ENCODE measurements at places on chromosomes 12 and 14.

DNA sequence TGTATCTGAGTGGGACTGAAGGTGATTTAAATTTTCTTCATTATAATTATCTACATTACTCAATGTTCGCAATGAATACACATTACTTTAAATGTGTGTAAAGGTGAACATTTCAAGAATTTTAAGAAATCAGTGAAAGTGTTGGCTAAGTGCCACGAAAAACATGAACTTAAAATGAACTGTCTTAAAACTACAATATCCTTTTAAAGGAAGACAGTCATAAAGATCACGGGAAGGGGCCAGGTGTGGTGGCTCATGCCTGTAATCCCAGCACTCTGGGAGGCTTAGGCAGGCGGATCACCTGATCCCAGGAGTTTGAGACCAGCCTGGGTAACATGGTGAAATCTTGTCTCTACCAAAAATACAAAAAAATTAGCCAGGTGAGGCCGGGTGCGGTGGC is 11.2 kb downstream of the MOK start:
- DNase-seq: no peak

DNA sequence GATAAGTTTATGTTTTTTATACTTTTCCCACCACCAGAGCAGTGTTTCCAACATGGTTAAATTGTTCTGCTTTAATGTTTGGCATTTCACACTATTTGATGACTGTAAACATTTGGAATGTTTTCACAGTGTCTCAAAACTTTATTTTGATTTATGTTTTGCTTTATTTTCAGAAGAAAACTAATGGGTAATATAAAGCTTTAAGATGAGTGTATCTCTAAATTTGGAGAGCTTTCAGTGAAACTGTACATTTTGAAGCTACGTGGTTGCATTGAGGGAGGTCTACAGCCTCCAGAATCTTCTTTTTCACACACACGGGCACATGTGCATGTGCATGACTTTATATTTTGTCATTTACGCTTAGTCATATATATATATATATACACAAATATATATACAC is 10.7 kb downstream of the BICD1 start:
- no peak for DNase-seq

- DNase-seq: no peak
Observed at GRCh38 chr12:74431801-74432200, 105.8 kb upstream of the ATXN7L3B start.

DNA sequence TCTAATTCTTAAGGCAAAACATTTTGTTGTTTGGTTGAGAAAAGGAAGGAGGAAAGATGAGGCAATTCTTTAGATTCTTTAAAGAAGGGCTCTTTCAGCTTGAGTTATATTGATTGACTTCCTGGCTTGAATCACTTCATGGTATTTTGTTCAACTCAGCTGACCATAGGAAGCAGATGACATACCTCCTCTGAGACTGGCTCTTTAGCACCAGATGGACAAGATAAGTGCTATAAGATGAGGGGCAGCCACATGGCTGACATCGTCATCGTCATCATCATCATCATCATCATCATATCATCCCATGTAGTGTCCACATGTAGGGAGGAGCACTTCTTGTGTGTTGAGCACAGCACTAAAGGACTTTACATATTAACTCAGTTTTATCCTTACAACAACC is 81.3 kb downstream of the SSPN start:
- no peak for DNase-seq

GRCh38 chr14:56413721-56414120 is 165.9 kb upstream of the TMEM260 start:
- no peak for DNase-seq

GRCh38 chr12:128268379-128268995 is 1.5 kb downstream of the TMEM132C start:
- DNase-seq: no peak

GRCh38 chr12:57135527-57136326 is 7.4 kb downstream of the LRP1 start:
- DNase-seq: no peak

GRCh38 chr12:3510597-3510996 is 19.6 kb downstream of the PRMT8 start:
- no peak for DNase-seq

GRCh38 chr14:63670692-63671091 is 29.0 kb upstream of the WDR89 start:
- no peak for DNase-seq

GRCh38 chr14:79564371-79564770 is 646.9 kb downstream of the DIO2 start:
- DNase-seq: no peak

- DNase-seq: no peak
Observed at GRCh38 chr12:84585776-84586395, 326.7 kb downstream of the SLC6A15 start.

DNA sequence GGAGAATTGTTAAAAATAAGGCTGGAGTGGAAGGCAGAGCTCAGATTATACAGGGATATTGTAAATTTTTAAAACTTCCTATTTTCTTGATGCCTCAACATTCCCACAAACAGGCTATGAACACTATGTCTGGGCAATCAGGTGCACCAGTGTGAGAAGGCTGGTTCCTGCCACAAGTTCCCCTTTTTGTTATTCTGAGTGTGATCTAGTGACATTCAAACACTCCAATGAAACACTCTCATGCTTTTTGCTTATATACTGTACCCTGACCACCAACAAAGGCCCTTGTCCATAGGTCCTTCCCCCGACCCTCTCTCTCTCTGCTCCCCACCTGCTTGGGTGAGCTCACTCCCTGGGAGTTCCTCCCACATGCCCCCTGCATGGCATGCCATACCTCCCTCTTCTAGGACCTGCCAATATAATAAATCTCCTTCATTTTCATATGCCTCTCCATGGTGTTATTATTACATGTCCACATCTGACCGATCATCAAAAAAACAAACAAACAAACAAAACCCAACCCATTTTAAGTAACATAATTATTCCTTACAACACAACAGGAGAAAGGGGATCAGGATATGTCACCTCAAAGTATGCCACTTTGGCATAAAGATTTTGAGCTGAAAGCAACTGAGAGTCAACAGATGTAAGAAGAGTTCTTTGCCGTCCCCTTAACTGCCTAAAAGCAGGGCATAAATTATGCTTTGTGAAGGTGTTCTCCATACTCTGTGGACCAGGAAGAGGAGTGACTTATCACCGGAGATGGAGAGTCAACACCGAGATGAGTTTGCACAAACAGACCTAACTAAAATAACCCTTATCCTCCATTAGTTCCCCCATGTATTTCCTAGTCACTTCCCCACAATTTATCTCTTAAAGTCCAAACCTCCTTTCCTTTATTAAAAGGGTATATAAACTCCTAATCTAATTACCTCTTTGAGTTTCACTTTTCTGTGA is 42.5 kb upstream of the CATSPERB start:
- DNase-seq: no peak

DNA sequence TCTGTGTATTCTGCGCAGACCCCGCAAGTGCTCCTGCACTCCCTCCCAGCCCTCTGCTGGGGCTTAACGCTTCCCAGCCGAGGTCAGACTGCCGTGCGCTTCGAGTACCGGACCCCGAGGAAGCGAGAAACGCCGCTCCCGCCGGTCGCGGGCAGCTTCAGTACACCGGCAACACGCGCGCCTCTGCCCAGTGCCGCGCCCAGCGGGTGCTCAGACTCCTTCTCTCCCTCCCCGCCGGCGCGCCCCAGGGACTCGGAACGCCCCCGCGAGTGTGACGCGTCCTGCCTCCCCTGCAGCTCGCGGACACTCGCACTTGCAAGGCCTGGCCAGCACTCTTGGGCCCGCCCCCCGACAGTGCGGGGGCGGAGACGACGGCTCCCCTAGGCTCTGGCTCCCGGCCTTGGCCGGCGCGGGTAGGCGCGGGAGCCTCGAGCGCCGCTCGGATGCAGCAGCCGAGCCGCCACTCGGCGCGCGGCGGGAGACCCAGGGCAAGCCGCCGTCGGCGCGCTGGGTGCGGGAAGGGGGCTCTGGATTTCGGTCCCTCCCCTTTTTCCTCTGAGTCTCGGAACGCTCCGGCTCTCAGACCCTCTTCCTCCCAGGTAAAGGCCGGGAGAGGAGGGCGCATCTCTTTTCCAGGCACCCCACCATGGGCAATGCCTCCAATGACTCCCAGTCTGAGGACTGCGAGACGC is at the start of gene PTGER2:
Gene PTGER2, plus strand, starts transcription at position 410 of the 692 bp plus-strand sequence. Its CDS starts 237 bp downstream, at position 647.
- DNase-seq: peak; percentile 86

DNA sequence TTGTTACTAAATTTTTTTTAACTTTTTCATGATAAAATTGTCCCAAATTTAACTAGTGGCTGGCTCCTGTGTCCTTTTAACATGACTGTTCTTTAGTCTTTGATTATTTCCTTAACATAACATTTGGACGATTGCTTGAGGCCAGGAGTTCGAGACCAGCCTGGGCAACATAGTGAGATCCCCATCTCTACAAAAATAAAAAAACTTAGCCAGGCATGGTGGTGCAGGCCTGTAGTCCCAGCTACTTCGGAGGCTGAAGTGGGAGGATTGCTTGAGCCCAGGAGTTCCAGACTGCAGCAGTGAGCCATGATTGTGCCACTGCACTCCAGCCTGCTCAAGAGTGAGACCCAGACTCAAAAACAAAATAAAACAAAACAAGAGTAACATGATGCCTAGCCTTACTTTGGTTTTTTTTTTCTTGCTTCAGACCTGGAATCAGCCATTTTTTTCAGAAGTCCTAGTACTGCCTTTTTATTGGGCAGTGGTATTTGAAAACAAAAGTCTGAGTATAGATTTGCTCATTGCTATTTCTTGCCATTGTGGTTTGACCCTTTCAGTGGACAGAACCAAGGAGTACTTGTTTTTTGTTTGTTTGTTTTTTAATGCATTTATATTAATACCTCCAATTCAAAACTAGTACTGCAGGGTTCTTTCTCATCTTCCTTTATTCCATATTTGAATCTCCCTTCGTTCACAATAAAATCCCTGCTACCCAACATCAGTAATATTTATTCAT is 4.8 kb downstream of the TOGARAM1 start:
- DNase-seq: no peak

- DNase-seq: no peak
Observed at GRCh38 chr12:115726691-115727090, 550.8 kb downstream of the MED13L start.

DNA sequence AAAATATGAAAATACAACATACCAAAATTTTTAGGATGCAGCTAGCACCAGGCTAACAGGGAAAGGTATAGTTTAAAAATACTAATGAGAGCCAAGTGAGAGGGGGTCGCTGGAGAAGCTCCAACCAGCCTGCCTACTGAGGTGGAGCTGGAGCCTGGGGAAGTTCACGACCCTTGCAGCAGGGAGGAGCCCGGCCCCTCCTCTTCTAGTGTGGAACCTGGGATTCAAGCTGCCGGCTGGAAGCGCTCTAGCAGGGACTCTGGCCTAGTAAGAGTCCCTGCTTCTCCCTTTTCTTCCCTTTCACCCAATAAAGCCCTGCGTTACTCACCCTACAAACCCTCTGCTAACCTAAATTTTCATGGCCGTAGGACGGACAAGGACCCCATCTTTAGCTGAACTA is 5.0 kb upstream of the KCNK13 start:
- DNase-seq: no peak

DNA sequence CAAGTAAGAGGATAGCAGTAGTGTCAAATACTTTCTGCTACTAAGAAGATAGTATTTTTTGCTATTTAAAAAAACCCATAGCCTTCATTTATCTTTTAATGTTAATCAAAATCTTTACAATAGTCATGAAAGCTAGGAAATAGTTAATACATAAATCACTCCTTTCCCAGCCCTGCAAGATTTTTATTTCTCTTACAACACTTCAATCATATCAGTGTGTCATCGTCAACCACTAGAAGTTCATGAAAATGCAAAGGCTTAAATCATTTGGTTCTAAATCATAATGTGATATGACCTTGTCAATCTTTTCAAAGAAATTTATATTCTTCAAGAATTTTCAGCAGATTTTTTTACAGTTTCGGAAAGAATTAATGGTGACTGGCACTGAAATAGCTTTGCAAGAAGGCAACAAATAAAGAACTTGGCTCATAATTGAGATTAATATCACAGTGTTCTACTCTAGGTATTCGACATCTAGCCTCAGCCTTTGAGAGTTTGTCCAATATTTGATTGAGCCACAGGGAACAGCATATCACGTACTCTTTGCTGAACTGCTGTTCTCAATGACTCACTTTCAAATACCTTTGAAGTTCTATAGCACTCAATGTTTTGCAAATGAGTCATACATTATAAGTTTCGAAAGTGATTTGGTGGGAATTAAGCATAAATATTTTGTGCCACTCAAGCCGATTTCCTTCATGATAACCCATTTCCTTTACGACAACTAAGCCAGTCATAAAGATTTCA is 384.0 kb upstream of the FOXG1 start:
- DNase-seq: no peak

- DNase-seq: peak; percentile 80
Observed at GRCh38 chr12:75480469-75480949, at the start of gene GLIPR1. Gene GLIPR1, plus strand, starts transcription at chr12:75480755. Its CDS starts 126 bp downstream, at chr12:75480881.

- peak; percentile 15 for DNase-seq
Observed at GRCh38 chr14:105865904-105866840, 339.8 kb downstream of the TMEM121 start.

DNA sequence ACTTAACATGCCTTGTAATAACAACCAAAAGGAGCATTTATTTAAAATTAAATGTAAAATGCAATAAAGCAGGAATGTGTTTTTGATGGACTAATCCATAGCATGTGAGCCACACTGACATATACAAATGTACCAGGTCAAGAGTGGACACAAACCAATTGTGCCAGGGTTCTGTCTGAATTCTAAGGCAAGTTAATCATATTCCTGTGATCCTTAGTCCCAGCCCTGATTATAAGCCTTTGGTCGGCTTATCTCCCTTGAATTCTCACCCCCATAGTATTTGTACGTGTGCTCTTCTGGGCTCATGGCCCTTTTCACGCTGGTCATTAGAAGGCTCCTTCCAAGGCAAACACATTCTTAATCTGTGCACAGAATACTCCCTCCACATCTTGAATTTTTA is 10.6 kb upstream of the SRSF5 start:
- DNase-seq: no peak

DNA sequence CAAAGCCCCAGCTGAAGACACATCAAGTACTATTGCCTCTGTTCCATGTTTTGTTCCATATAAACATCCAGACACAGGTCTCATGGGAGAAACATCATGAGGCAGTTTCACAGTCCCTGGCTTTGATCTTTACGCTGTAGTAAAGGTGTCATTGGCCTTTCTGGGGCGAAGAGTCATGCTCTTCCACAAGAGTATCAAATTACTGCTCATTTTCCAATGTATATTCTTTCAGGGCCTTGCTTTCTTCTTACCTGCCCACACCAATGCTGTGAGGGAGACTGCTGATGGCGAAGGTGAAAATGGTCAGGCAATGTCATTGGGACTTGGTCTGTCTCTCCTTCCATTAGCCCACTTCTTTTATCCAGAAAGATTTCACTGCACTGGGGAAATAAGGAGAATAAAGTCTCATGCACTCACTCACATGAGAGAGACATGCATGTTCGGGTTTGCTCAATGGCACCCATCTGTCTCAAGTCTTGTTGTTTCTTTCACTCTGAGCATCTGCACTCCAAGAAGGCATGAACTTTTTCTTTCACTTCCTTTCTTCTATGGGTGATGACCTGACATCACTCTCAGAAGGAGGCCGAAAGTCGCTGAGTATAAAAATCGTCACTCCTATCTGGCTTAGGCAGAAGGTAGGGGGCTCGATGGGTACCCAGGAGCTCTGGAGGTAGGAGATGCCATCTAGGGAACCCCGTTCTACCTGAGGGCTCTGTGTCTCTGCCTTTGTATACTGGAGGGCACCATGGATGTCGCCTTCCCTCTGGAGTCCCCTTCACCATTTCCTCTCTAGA is 1.3 kb upstream of the JDP2 start:
- peak; percentile 20 for DNase-seq
